Astrocyte of the hippocampus (primary cell): ENCODE measurements at places on chromosomes 7 and 10.
A peak's percentile ranks its signal among the peaks of the same experiment; 100 is the strongest.

- no peak for DNase-seq
Observed at GRCh38 chr10:62049624-62050345, 148.3 kb downstream of the ARID5B start.

- no peak for DNase-seq
Observed at GRCh38 chr10:127071126-127071525, 125.3 kb downstream of the INSYN2A start.

GRCh38 chr10:55368467-55368866 lies 567.4 kb upstream of the PCDH15 start:
- DNase-seq, result no peak

DNA sequence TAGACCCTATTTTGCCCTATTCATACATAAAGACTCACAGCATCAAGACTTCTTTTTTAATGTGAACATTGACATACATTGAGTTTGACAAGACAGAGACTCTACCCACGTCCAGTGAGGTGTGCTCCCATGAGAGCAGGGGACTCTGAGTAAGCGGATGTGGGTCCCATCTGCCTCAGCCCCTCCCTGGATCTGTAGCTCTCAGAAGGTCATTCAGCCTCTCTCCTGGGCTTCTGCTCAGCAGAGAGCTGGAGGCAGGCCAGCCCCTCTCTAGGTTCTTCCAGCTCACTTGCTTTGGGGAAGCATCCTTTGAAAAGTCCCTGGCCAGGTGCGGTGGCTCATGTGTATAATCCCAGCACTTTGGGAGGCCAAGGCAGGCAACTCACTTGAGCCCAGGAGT lies 146.9 kb upstream of the ZMIZ1 start:
- no peak for DNase-seq

- peak; percentile 23 for DNase-seq
Observed at GRCh38 chr7:77913977-77914607, 115.5 kb downstream of the PHTF2 start.

GRCh38 chr10:91493313-91493712 lies 83.2 kb downstream of the HECTD2 start:
- DNase-seq, result peak; percentile 46

GRCh38 chr7:139169816-139170215 lies 60.3 kb upstream of the ZC3HAV1 start:
- DNase-seq, result no peak

DNA sequence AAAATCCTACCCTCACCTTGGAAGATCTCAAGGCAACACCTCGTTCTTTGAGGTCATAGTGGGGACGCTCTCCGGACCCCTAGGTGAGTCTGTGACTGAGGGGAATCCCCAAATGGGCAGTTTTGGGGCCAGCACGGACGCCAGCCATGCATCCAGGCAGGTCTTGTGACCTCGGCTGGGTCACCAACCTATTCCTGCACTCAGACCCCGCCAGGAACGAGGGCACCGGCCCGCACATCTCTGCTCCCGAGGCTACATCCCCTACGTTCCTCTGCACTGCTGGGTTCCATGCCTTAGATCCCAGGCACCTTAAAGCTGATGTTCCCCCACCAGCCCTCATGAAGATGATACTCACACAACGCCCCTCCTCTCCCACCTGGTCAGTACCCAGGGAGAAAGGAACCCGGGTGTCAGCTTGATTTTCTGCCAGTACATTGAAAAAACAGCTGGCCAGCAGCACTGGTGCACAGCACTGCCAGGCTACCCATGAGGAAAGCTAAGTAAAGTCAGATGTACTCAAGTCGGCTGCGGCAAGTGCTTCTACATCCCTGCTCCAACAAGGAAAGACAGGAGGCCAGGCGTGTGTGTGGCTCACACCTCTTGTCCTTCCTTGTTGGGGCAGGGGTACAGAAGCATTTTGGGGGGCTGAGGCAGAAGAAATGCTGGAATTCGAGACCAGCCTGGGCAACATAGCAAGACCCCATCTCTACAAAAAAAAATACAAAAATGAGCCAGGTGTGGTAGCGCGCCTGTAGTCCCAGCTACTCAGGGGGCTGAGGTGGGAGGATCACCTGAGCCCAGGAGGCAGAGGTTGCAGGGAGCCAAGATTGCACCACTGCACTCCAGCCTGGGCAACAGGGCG lies 48.1 kb downstream of the DIP2C start:
- DNase-seq, result no peak

DNA sequence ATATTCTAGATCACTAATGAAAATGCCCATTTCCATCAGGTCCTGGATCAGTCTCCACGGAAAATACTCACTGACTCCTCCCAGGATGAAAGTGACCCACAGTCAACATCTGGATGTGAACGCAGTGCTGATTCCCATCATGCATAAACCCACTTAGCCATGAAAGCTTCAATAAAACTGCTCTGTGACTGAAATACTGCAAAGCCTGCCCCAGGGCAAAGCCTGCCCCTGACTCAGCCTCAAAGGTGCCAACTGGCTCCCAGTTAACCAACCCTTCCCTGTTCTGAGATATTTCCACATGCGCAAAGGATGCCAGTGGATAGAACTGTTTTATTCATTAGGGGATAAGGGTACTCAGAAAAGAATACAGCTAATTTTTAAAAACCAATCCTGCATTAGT lies 24.0 kb downstream of the OSBPL3 start:
- DNase-seq, result no peak

DNA sequence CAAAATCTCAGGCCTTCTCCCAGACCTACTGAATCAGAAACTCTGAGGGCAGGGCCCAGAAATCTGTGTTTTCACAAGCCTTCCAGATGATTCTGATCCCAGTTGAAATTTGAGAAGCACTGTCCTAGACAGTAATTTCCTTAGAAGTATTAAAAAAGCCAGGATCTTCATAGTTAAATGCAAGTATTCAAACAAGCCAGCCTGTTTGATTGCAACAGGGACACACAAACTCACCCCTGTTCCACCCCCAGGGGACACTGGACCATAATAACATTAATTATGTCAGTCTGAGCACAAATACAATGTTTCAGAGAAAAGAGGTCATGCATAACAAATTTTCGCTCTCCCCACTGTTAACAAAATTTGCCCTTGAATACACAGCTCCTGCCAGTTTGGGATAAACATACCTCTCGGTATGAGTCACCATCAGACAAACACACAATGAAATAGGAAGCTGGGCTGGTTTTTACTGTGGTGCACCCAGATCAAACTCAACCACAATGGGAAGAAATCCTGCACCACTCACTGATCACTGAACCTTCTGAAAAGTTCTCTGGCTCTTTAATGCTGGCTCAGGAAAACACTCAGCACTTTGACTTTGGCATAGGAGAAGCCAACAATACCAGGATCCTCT lies 34.3 kb downstream of the ABLIM1 start:
- peak; percentile 93 for DNase-seq

- no peak for DNase-seq
Observed at GRCh38 chr7:80380957-80381356, 130.9 kb downstream of the GNAT3 start.

DNA sequence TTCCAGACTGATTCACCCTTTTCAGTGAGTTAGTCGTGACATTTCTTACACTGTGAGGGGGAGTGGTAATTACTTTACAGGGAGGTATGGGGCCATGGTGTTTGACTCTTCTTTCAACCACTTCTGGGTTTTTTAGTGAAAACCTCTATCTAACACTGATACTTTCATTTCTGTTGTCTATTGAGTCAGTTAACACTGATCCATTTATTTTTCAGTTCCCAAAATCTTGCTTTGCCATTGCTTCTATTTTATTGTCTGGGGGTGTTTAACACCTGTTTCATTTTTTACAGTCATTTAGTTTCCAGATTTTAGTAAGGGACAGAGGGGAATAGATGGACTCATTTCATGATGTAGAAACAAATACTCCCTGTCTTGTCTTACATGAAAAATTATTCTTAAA lies 61.5 kb downstream of the HELLS start:
- no peak for DNase-seq

DNA sequence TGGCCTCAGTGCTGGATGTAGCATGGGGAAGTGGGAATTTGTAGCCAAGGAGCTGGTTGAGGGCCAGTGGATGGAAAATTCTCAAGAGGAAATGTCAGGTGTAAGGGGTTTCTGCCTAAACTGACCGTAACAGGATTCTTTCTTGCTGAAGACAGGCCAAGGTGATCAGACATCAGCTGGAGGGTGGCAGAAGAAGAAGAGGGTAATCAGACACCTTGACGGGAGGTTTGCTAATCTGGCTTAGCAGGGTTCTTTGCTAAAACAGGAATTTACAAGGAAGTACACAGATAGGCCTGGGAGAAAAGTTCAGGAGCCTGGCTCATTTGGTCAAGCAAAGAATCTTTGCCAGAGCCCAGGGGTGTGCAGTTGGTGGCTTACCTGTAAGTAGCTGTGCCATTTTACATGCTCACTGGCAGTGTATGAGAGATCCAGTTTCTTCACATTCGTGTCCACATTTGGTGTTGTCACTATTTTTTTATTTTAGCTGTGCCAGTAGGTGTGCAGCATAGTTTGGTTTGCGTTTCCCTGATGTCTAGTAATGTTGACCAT lies 73.7 kb downstream of the BMPR1A start:
- no peak for DNase-seq

- DNase-seq, result no peak
Observed at GRCh38 chr10:22097696-22098095, 94.2 kb upstream of the DNAJC1 start.

GRCh38 chr10:29493697-29494096 lies 141.1 kb downstream of the SVIL start:
- no peak for DNase-seq

- no peak for DNase-seq
Observed at GRCh38 chr10:77547307-77548050, 90.1 kb downstream of the KCNMA1 start.

DNA sequence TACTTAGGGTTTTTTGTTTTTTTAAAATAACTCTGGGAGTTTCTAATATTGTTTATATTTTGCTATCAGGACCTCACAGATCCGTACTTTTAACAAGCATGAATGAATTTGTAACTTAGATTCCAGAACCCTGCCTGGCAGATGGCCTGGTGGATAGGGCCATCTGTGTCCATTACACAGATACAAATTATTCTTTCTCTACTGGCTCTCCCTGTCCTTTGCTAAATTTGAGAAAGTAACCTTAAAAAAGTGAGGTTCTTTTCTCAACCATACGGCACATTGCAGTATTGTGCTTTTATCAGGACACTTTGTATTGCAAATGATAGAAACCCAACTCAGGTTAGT lies 26.6 kb downstream of the LCOR start:
- DNase-seq, result no peak

DNA sequence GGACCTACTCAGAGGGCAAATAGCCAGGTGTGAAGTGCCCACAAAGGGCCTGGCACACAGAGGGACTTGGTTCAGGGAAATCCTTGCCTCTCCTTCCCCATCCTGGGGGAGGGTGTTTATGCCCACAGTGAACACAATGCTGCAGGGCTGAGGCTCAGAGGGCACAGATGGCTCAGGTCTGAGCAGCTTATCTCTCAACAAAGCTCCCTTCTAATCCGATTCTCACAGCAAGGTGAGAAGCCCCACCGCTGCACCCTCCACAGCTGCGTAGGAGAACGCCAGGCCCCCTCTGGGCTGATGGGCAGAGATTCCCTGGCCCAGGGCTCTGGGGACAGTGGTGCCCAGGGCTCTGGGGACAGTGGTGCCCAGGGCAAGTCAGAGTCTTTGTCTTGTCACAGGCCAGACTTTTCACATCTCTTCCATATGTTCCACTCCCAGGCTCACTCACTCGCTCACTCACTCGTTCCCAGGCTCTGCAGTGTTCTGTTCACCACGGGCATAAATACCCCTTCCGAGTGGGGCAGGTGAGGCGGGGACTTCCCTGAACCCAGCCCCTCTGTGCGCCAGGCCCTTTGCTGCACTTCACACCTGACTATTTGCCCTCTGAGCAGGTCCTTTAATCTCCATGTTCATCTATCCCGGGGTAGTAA lies 8.7 kb upstream of the CDHR1 start:
- no peak for DNase-seq

DNA sequence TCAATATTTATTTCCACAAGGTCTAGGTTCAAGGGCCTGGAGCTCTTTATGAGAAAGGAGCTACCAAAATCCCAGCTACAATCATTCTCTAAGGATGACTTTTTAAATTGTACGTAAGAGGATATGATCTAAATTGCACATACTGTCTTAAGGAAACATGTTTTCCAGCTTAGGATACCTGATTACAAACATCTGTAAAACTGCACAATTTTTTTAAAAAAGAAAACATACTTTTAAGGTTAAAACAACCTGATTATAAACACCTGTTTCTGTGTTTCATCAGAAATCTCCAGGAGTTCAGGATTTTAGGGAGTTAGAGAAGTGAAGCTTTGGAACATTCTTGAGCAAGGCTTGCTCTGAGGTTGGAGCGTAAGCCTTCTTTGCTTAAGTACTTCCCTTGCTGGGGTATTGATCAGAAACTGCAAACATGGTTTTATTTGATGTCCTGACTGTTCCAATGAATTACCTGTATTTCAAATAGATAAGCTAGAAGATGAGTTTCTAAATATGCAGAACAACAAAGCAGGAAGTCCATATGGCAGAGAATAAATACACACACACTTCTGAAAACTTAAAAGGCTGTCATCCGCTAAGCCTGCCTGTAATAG lies 248.6 kb downstream of the GFRA1 start:
- DNase-seq, result no peak

- DNase-seq, result no peak
Observed at GRCh38 chr7:148598351-148598750, 7.8 kb downstream of the C7orf33 start.

- peak; percentile 13 for DNase-seq
Observed at GRCh38 chr7:36151921-36152755, 916 bp upstream of the EEPD1 start.

GRCh38 chr7:78543976-78544375 lies 745.4 kb downstream of the PHTF2 start:
- no peak for DNase-seq

- no peak for DNase-seq
Observed at GRCh38 chr7:142598297-142598696, 151.0 kb upstream of the PRSS1 start.

GRCh38 chr7:44235582-44236332 lies 35.0 kb downstream of the YKT6 start:
- no peak for DNase-seq

- no peak for DNase-seq
Observed at GRCh38 chr7:122626785-122627184, 72.1 kb downstream of the RNF133 start.

DNA sequence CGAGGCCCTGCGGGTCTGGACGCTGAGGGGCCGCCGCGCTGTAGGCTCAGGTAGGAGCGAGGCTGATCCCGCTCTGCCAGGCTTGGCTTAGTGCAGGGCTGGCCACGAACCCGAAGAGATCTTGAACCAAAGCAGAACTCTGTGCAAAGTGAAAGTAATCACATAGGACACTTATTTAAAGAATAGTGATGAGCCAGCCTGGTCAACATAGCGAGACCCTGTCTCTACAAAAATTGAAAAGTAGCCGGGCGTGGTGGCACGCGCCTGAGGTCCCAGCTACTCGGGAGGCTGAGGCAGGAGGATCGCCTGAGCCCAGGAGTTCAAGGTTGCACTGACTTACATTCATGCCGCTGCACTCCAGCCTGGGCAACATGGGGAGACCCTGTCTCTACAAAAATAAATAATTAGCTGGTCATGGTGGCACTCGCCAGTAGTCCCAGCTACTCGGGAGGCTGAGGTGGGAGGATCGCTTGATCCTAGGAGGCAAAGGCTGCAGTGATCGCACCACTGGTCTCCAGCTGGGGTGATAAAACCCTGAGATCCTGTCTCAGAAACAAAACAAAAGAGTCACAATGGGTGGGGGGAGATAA lies 541 bp downstream of the ZSCAN25 start:
- DNase-seq, result no peak

GRCh38 chr7:131110297-131111080 lies 217.2 kb upstream of the MKLN1 start:
- peak; percentile 42 for DNase-seq
